Right lobe of liver (tissue), 6 donors: ENCODE measurements at places on chromosomes 2 and 18. TPM values are rescaled to one million over a fixed set of nuclear protein-coding genes. Genes with fewer than 3 reads are reported as not detected.

DNA sequence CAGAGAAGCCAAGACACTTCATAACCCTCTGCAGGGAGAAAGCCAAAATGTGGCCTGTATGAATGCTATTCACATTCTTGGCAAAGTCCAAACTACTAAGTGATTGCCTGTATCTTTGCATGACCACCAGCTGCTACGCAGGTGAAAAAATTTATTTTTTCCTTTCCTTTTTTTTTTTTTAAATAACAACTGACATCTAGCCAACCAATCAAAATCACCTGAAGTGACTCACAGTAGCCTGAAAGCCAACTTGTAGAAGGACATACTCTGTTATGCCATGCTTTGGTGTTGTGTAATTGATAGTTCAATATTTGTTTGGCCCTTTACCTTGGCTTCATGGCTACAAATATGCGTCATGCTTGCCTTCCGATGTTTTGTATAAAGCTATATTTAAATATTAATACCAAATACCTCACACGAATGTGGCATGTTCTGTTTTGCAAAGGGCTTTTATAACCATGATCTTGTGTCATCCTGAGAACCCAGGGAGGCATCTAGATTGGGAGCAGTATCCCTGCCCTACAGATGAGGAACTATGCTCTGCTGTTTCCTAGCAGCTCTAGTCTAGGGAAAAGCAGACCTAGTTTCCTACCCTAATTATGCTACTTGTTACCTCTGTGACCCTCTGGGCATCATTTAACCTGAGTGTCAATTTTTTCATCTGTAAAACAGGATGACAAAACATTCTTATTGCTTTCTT lies 102.1 kb downstream of the MYOM1 start:
- DNase-seq: no peak

GRCh38 chr18:48753691-48754090 lies 197.1 kb downstream of the SMAD7 start:
- DNase-seq: no peak

DNA sequence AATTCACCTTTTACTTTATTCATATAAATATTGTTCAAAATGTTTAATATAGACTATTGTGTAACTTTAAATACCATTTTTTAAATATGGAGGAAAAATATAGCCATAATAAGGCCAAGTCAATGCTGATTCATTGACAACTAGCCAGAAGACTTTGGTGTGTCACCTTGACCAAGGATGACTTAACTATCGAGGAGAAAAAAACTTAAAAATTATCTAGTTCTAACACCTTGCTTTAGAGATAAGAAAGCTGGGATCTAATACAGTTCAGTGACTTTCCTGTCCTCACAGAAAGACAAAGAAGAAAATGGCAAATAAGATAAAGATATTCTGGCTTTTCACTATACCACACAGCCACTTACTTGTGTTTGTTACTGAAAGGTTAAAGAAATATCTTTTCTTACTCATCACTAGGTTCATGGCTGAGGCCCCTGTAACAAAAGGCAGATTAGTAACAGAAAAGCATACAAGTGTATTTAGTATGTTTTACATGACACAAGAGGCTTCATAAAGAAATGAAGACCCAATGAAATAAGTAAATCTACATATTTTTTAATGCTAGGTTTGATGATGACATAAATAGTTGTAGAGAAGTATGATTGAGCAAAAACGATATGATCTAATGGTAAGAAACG lies 65.9 kb upstream of the LRRTM1 start:
- DNase-seq: no peak

GRCh38 chr2:239903210-239903609 lies 121.9 kb downstream of the NDUFA10 start:
- DNase-seq: no peak

- no peak for DNase-seq
Observed at GRCh38 chr2:149537092-149537726, 50.4 kb downstream of the MMADHC start.

DNA sequence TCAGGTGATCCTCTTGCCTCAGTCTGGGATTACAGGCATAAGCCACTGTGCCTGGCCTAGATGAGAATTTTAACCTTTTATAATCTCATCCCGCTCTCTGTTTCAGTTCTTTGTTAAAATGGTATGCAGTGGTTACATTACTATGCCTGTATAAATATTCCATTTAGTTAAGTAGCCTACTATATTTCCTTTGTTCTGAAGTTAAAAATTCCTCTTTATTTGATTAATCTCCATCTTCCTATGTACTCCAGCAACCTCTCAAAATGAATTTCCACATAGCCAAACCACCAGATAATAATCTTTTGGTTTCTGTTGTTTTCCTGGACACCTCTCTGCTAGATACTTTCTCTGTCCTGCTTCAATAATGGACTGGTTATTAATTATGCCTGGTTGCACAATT lies 15.8 kb downstream of the RAB10 start:
- DNase-seq: no peak

Gene TSPYL6
- total RNA-seq: not detected
